ENCODE measurements at places on chromosomes 4 and X.

DNA sequence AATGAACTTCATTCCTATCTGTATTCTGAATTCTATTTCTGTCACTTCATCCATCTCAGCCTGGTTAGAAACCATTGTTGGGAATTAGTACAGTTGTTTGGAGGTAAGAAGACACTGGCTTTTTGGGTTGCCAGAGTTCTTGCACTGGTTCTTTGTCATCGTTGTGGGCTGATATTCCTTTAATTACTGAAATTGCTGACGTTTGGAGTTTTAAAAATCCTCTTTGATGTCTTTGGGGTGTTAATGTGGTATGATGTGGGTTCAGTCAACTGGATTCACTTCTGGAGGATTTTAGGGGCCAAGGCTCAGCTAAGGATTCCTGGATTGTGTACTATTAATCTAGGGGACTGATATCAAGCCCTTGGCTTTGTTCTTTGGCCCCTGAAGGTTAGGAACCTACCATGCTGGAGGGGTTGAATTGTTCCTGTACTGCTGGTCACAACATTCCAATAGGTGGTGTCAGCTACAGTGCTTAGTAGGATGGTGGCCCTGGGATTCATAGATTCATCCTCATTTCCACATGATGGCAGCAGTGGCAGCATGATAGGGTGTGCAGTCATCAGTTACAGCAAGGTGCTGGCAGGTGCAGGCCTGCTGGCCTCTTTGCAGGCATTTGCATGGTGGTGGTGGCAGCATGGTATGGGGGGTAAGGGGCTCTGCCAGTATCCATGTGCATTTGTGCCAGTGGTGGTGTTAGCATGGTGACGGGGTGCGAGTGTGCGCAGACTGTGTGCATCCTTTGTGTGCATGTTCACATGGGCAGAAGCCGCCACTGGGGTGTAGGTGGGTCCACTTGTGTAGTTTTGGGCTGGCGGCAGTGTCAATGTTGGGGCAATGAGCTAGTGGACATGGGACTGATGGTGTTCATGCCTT lies 301.3 kb downstream of the TEX13C start:
- no peaks in the 10 kb centered on the region for H3K27me3 ChIP-seq
- no peak for DNase-seq
- H3K4me1 ChIP-seq, result no peaks in the 10 kb centered on the region
- H3K4me3 ChIP-seq, result no peak overlapping the region

- no peaks in the 10 kb centered on the region for H3K27me3 ChIP-seq
- H3K27ac ChIP-seq, result no peak overlapping the region
- H3K4me1 ChIP-seq, result no peaks in the 10 kb centered on the region
- DNase-seq, result no peak
These were observed 887.1 kb upstream of the AGA start for GRCh38 chr4:178329226-178329872.

GRCh38 chr4:75844151-75844662 lies 58.0 kb downstream of the PPEF2 start:
- no peaks in the 10 kb centered on the region for H3K36me3 ChIP-seq
- H3K27ac ChIP-seq, result peak overlapping the region; percentile 29
- H3K27me3 ChIP-seq, result peaks cover 2% of the 10 kb centered on the region
- peaks cover 20% of the 10 kb centered on the region for H3K4me1 ChIP-seq
- no peak overlapping the region for H3K4me3 ChIP-seq
- DNase-seq, result no peak

DNA sequence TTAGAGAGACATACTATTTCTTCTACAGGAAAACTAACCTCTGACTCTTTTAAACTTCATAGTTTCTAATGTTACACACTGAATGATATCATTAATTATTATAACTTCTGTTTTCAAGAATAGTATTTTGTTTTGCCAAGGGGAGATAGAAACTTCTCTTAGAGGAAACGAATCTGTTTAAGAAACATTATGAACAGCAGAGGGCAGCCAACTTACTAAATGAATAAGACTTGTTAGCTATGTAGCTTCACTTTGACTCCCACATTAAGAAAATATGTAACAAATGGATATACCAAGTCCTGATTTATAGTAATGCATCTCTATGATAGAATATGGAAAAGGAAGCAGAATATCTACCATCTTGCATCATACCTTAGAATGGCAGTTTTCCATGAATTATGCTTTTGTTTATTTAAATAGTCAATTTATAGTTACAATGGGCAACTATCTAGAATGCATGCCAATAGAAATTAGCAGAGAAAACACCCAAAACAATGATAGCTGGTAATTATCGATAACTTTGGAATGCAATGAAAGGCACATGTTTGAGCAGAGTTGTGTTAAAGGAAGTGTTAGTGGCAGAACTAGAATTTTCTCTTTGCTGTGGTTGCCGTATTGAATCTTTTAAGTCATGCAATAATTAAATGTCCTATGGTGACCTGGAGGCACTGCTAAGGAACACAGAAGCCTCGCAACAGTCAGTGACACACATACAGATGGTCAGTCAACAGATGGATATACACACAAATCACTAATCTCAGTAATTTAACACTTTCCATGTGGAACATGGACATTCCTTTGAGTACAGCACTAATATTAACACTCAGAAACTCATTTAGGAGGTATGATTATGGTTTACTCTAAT lies 105.7 kb upstream of the PDLIM3 start:
- no peak for DNase-seq
- no peaks in the 10 kb centered on the region for H3K27me3 ChIP-seq
- H3K4me3 ChIP-seq, result no peak overlapping the region
- H3K27ac ChIP-seq, result no peak overlapping the region
- H3K36me3 ChIP-seq, result peaks cover 36% of the 10 kb centered on the region
- peaks cover 6% of the 10 kb centered on the region for H3K4me1 ChIP-seq

GRCh38 chr4:136306361-136306760 lies 1225.9 kb downstream of the PCDH18 start:
- no peaks in the 10 kb centered on the region for H3K36me3 ChIP-seq
- no peak for DNase-seq

DNA sequence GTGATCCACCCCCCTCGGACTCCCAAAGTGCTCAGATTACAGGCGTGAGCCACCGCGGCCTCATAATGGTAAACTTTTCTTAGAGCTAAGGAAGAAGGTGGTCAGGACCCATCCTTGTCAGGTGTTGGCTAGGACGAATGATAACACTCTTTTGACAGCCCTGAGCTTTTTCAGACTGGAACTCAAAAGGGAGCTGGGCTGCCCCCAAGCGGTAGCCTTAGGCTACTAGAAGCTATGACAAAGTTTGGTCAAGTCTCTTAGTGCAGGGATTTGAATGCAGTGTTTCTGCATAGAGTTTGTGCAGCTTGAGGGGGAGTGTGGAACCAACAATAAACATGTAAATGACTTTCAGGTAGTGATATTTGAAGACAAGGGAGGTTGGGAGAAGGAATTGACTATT lies 11.8 kb upstream of the HSD17B10 start:
- H3K36me3 ChIP-seq, result peaks cover 2% of the 10 kb centered on the region
- H3K4me1 ChIP-seq, result peaks cover 2% of the 10 kb centered on the region
- H3K27ac ChIP-seq, result no peak overlapping the region
- H3K27me3 ChIP-seq, result no peaks in the 10 kb centered on the region
- H3K4me3 ChIP-seq, result no peak overlapping the region
- DNase-seq, result no peak

GRCh38 chr4:176569301-176569700 lies 223.4 kb downstream of the VEGFC start:
- no peak overlapping the region for H3K4me3 ChIP-seq
- no peak overlapping the region for H3K27ac ChIP-seq
- no peaks in the 10 kb centered on the region for H3K36me3 ChIP-seq
- H3K4me1 ChIP-seq, result no peaks in the 10 kb centered on the region
- no peak for DNase-seq

DNA sequence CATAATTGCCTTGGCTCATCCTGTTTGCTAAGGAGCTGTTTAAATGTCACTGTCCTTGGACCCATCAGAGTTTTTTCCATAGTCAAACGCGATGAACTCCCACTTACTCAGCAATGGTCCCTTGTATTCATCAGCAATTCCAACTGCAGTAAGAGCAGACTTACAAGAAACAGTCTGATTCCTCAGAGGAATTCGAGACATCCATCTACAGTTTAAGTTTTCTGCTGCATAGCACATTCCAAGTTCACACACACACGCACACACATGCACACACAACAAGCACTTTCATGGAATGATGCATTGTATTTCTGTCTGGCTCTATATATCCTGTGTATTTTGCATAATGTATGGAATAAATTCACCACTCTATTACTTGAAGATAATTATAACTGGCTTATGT lies 32.7 kb upstream of the TMEM150C start:
- H3K4me1 ChIP-seq, result peaks cover 20% of the 10 kb centered on the region
- peaks cover 7% of the 10 kb centered on the region for H3K27me3 ChIP-seq
- H3K27ac ChIP-seq, result no peak overlapping the region
- no peak overlapping the region for H3K4me3 ChIP-seq

DNA sequence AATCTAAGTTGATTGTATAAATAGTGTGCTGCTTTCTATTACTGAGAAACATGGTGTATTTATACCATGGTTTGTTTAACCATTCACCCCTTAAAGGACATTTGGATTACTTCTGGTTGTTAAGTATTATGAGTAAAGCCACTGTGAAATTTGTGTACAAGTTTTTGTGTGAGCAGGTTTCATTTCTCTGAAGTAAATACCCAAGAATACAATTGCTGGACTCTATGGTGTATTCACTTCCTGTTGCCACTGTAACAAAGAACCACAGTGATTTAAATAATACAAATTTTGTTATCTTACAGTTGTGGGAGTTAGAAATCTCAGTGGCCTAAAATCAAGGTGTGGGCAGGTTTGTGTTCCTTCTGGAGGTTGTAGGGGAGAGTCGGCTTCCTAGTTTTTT lies 869.6 kb downstream of the CCSER1 start:
- H3K36me3 ChIP-seq, result no peaks in the 10 kb centered on the region
- H3K4me1 ChIP-seq, result no peaks in the 10 kb centered on the region
- no peak overlapping the region for H3K27ac ChIP-seq

DNA sequence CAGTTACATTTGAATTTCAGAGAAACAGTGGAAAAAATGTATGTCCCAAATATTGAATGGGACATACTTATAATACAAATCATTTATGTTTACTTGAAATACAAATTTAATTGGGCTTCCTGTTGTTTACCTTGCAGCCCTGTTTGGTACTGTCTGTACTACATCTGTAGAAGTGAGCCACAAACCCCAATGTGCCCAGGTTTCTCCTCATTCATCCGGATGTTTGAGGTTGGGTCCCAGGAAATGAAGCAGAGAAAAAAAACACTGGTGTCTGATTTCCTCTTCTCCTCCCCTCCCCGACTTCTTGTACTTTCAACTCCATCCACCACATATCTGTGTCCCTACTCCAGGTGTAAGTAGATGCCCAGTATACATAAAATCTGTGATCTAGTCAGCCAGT lies 27.1 kb upstream of the SCRG1 start:
- no peak overlapping the region for H3K4me3 ChIP-seq
- H3K36me3 ChIP-seq, result peaks cover 1% of the 10 kb centered on the region
- H3K27me3 ChIP-seq, result no peaks in the 10 kb centered on the region
- no peaks in the 10 kb centered on the region for H3K4me1 ChIP-seq
- no peak for DNase-seq

GRCh38 chr4:11299016-11299415 lies 129.7 kb downstream of the HS3ST1 start:
- DNase-seq, result no peak
- peaks cover 2% of the 10 kb centered on the region for H3K4me1 ChIP-seq
- H3K4me3 ChIP-seq, result no peak overlapping the region
- no peaks in the 10 kb centered on the region for H3K27me3 ChIP-seq

- no peak for DNase-seq
- no peak overlapping the region for H3K4me3 ChIP-seq
- no peaks in the 10 kb centered on the region for H3K36me3 ChIP-seq
- no peak overlapping the region for H3K27ac ChIP-seq
These were observed 137.2 kb upstream of the HS3ST1 start for GRCh38 chr4:11565899-11566298.

Measured in progenitor cell of endocrine pancreas (in vitro differentiated cells).